ENCODE measurements at places on chromosomes 2 and 18.

DNA sequence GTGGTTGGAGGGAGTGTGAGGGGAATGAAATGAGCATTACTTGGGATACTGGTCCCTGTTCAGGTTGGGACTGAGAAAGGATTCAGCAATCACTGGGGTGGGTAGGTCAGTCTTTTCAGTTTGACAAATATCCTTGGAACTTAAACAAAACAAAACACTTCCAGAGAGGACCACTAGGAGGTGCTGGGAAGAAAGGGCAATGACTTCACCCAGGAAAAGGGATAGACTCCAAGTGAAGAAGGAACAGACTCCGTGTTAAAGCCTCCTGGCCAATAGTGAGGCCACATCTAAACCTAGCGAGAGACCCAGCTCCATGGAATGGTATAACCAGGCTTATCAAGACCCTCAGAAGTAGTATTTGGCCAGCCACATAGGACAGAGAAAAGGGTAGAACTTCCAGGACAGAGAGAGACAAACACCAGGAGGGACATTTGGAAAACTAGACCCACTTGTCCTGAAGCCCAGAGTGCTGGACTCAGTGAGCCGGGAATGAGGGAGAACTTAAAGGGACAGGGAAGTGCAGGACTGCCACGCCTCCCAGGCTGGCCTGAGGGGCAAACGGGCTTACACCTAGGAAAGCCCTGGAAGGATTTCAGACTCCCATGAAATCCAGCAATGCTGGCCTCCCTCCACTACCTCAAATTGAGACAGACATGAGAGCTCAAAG, 19.6 kb upstream of the KCNG3 start:
- peak; percentile 70 for DNase-seq

DNA sequence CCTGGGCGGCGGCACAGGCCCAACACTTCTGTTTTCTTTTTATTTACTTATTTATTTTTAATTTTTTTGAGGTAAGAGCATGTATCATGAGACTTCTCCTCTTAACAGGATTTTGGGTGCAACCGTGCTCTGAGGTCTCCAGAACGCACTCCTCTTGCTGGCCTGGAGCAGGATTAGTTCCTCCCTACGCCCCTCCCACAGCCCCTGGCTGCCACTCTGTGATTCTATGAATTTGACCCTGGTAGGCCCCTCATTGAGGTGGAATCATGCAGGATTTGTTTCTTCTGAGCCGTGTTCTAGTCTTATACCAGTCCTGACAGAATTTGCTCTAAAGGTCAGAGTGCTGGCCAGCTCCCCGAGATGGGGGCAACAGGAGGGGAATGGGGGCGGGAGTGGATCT, 106.5 kb upstream of the HS6ST1 start:
- peak; percentile 41 for DNase-seq

GRCh38 chr2:196166876-196167275, 4.5 kb downstream of the STK17B start:
- no peak for DNase-seq

GRCh38 chr2:221488136-221488807, 83.8 kb downstream of the EPHA4 start:
- DNase-seq, result no peak

DNA sequence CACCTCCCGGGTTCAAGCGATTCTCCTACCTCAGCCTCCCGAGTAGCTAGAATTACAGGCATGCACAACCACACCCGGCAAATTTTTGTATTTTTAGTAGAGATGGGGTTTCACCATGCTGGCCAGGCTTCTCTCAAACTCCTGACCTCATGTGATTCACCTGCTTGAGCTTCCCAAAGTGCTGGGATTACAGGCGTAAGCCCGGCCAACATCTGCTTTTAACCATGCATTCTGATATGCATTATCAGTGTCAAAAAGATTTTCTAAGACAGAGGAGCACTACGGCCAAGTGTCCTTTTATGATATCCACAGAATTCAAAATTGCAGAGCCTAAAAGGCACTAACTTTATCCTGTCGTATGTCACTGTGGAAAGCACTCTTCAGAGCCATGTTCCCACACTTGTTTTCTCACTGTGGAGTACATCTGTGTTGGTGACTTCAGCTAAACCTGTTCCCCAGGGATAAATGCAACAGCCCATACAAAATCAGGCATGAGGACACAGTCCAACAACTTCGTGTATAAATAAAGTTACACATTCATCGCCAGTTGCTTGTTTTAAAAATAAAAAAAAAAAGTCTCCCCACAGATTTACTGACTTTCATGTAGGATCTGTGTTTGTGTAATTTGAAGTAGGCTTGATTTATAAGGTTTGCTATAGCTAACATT, 56.4 kb downstream of the STK25 start:
- DNase-seq, result no peak

- no peak for DNase-seq
These were observed 64.4 kb downstream of the COL5A2 start for GRCh38 chr2:189115126-189115525.

GRCh38 chr2:208711598-208711997, 305.0 kb downstream of the PTH2R start:
- no peak for DNase-seq

- DNase-seq, result no peak
These were observed 825.2 kb downstream of the METTL4 start for GRCh38 chr18:1746131-1746530.

GRCh38 chr18:10842861-10843260, 306.5 kb downstream of the PIEZO2 start:
- DNase-seq, result no peak

DNA sequence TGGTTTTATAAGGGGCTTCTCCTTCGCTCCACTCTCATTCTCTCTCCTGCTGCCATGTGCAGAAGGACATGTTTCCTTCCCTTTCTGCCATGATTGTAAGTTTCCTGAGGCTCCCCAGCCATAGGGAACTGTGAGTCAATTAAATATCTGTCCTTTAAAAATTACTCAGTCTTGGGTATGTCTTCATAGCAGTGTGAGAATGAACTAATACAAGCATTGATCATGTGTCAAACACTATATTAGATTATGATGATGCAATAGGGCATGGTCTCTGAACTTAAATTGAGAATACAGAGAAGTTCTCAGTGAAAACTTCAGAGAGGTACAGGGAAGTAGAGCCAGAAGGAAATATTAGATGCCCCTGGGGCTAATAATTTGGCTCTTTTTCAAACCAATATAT, 5.9 kb upstream of the MAP4K3 start:
- DNase-seq, result no peak

GRCh38 chr2:96110621-96111256, 5.6 kb downstream of the ADRA2B start:
- no peak for DNase-seq

DNA sequence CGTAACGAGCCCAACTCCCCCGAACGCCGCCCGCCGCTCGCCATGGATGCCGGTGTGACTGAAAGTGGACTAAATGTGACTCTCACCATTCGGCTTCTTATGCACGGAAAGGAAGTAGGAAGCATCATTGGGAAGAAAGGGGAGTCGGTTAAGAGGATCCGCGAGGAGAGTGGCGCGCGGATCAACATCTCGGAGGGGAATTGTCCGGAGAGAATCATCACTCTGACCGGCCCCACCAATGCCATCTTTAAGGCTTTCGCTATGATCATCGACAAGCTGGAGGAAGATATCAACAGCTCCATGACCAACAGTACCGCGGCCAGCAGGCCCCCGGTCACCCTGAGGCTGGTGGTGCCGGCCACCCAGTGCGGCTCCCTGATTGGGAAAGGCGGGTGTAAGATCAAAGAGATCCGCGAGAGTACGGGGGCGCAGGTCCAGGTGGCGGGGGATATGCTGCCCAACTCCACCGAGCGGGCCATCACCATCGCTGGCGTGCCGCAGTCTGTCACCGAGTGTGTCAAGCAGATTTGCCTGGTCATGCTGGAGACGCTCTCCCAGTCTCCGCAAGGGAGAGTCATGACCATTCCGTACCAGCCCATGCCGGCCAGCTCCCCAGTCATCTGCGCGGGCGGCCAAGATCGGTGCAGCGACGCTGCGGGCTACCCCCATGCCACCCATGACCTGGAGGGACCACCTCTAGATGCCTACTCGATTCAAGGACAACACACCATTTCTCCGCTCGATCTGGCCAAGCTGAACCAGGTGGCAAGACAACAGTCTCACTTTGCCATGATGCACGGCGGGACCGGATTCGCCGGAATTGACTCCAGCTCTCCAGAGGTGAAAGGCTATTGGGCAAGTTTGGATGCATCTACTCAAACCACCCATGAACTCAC, 673 bp downstream of the PCBP1 start:
- DNase-seq, result peak; percentile 70

- DNase-seq, result no peak
These were observed 4.8 kb downstream of the PDK1 start for GRCh38 chr2:172560721-172561120.

DNA sequence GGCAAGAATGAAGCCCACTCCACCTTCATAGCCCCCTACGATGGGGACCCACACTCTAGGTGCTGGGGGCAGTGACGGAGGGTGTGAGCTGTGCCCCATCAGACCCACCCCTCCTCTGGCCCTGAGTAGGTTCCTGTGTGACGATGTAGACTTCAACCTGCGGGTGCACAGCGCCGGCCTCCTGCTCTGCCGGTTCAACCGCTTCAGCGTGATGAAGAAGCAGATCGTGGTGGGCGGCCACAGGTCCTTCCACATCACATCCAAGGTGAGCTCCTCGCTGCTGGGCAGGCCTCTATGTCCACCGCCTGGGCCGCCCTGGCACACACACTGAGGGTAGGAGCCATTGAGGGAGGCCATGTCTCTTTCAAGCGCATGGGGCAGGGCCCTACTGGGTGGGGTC, 34.9 kb downstream of the NTSR2 start:
- DNase-seq, result no peak

GRCh38 chr18:59605633-59606192, 91.5 kb downstream of the CCBE1 start:
- no peak for DNase-seq

DNA sequence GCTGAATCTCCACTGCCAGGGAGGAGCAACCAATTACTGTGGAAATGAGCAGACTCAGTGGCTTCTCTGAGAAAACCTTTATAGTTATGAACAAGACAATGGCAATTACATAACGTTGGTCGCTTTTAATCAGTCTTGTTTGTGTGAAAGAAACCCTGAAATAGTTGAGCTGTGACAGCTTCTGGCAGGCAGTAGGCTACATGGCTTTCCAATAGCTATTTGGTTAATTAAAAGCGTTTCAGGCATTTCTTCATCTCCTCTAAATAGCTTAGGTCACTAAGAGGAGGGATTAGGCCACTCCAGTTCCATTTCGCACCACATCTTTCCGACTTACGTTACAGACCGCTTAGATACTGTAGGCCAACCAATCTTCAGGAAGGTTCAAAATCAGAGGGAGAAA, 794.4 kb upstream of the ID2 start:
- DNase-seq, result no peak

DNA sequence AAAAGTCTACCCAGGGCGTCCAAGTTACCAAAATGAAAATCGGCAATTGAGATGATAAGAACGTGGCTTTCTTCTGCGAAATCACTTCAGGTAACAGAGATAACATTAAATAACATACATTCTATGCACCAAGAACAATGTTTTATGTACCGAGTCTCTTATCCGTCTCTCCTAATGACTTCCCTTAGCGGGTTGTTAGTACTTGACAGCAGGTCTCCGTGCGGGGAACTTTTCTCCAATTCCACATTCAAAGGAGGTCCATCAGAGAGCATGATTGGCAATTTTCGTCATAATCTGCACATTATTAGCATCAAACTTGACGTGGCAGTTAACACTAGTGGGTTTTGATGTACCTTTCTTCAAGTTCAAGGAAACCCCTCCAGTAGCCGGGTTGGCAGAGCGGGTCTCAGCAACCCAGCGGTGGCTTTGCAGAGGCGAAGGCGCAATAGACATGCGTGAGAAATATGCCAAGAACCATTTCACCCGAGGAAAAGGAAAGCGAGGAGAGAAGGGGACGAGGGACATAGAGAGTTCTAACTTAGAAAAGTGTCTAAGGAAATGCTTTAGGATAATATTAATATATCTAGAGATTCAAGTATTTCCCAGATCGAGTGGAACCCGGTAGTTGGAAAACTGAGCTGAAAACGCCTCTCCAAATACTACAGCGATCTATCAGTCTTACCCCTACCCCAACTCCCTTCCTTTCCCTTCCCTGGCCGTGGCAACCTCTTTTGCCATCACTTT, 5.0 kb downstream of the EVX2 start:
- peak; percentile 24 for DNase-seq

All from H7 (cell line).